ENCODE measurements at places on chromosomes 12 and 14.

DNA sequence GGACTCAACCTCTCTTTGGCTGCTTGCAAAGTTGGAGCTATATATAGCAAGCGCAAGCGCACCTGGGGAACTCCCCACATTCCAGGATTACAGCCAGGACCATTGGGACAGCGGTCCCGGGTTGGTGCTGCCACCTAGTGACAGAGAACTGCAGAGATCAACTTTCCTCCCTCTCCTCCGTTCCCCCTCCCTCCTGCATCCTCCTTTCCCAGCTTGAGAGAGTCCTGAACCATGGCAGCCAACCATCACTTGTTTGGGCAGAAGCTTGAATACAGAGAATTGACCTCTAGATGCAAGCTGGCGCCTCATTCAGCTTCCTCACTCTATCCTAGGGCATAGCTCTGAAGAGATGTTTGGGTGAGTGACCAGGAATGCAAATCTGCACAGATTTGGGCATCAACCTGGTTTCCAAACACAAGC, 17.4 kb upstream of the FLVCR2 start:
- peak; percentile 47 for DNase-seq

DNA sequence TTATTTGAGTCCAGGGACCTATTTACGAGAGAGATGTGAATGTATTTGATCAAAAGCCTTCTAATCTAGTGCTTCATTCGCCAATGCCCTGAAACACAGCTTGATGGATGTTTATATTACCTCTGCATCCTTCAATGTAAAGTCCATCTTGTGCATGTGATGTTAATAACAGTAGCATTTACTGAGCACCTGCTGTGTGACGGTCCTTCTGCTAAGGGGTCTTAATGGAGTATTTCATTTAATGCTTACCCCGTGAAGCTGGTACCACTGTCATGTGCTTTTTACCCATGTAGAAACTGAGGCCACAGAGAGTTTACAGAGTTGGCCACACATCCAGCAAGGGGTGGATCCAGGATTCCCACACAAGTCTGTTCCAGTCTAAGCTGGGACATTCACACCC, 237.3 kb downstream of the ADGRD1 start:
- DNase-seq, result no peak

GRCh38 chr14:23933108-23933741, 20.3 kb upstream of the DHRS4 start:
- no peak for DNase-seq

DNA sequence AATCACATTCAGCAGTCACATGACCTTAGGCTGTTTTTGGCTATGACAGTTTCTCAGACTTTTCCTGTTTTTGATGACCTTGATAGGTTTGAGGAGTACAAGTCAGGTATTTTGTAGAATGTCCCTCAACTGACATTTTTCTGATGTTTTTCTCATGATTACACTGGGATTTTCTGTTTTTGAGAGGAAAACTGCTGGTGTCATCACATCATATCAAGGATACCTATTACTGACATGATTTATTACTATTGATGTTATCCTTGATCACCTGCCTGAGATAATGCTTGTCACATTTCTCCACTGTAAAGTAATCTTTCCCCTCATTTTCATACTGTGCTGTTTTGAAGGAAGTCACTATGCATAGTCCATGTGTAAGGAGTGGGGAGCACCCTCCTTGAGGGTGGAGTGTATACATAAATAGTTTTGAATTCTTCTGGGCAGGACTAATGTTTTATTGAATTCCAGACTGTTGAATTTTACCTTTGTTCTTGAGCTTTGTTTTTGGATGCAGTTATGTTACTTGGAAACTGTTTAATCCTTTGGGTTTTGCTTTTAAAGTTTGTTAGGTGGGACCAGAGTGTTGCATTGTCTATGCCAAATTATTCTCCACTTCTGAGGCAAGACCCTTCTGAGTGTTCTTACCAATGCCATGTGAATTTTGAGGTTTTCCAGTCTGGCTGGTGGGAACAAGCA, 444.5 kb upstream of the FAR2 start:
- no peak for DNase-seq

DNA sequence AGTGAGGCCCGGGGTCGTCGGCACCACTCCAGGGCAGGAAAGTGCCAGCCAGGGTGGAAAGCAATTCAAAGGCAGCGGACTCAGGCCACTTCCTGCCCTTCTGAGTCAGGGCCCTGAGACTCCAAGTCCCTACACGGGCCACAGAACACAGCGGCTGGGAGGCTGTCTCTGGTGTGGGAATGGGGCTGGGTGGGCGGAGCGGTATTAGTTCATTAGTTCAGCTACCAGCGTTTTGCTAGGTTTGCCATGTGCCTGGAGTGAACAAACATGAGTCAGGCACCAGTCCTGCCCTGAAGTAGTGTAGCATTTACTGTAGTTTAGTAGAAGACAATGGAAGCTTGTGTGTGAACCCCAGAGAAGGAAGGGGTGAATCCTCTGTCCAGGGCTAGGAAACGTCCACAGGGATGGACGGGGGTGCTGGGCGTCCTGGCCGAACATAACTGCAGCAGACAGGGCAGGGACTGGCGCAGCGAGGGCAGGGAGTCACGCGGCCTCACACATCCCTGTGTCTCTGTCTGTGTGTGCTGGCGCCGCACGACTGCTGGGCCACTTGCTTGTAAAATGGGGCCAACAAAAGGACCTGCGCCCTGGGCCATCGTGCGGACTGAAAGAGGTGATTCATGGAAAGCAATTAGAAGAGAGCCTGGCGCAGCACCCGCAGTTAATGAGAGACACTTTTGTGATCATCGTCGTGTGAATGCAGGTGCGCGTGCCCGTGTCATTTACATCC, 186.4 kb upstream of the PRMT8 start:
- DNase-seq, result no peak

- no peak for DNase-seq
Observed at GRCh38 chr14:50099335-50099734, 17.0 kb downstream of the VCPKMT start.

DNA sequence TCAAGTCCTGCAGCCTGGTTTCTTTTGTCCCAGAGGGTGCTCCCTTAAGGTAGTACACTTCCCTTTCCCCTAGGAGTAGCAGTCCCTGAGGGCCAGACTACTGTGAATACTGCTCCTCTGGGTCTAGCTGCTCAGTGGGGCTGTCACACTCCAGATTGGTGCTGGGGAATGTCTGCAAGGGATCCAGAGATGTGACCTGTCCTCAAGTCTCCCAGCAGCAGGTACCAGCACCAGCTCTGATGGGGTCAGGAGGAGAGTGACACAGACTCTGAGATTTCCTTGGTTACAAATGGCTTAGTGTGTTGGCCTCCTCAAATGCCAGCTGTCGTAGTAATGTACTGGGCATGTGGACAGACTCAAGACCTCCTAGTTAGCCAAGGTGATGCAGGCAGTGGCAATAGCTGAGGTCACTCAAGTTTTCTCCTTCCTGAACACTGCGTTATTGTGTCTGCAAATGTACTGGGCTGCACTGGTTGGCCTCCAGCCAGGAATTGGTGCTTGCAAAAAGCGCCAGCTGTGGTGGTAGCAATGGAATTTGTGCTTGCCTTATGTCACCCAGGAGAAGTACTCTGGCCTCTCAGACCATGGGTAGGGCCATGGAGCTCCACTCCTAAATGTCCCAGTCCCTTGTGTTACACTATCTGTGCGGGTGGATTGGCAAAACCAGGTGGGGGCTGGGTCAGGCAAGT, 36.4 kb upstream of the AEBP2 start:
- no peak for DNase-seq

DNA sequence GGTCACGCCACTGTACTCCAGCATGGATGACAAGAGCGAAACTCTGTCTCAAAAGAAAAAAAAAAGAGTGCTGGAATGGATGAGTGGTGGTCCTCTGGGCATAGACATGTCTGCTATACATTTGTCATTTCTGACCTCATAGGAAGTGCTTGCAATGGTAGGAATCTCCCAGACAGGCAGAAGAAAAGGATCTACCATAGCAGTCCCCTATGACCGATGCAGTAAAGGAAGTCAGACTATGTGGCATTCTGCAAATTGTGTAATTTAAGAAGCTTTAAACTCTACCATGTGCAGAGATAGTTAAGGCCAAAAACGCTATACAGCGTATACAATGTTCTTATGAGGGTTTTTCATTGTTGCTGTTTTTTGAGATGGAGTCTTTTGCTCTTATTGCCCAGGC, 24.7 kb upstream of the RAP1B start:
- DNase-seq, result no peak

DNA sequence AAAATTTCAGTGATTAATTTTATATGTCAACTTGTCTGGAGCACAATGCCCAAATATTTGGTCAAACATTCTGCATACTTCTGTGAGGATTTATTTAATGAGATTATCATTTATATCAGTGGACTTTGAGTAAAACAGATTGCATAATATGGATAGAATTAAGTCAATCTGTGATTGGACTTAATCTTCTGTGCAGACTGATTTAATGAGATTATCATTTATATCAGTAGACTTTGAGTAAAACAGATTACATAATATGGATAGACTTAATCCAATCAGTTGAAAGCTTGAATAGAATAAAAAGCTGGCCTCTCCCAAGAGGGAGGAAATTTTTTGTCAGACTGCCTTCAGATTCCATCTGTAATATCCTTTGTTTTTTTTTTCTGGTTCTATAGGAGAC, 1413.2 kb downstream of the LRFN5 start:
- DNase-seq, result no peak

GRCh38 chr12:68509242-68509641, 101.5 kb upstream of the RAP1B start:
- no peak for DNase-seq

GRCh38 chr12:47065546-47065945, 13.9 kb upstream of the PCED1B start:
- no peak for DNase-seq

DNA sequence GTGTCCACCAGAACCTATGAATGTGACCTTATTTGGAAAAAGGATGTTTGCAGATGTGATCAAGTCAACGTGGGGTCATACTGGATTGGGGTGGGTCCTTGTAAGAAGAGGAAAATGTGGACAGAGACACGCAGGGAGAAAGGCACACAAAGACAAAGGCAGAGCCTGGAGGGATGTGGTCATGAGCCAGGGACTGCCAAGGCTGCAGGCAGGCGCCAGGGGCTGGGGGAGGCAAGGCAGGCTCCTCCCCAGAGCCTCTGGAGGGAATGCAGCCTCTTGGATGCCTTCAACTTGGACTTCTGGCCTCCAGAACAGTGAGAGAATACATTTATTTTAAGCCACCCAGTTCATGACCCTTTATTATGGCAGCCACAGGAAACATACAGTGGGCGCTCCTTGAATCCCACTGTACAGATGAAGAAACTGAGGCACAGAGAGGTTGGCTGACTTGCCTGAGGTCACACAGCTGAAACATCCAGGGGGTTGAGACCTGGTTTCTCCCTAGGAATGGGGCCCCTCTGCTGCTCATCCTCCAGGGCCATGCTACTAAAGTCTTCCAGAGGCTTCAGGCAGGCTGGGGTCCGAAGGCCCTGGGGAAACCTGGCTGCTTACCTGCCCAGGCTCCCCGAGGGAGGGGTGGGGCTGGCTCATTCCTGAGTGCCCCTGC, 99.7 kb downstream of the RFLNA start:
- DNase-seq, result no peak

- DNase-seq, result no peak
Observed at GRCh38 chr14:71474301-71475265, 457.6 kb upstream of the RGS6 start.
